ENCODE measurements at places on chromosomes 4 and X.

DNA sequence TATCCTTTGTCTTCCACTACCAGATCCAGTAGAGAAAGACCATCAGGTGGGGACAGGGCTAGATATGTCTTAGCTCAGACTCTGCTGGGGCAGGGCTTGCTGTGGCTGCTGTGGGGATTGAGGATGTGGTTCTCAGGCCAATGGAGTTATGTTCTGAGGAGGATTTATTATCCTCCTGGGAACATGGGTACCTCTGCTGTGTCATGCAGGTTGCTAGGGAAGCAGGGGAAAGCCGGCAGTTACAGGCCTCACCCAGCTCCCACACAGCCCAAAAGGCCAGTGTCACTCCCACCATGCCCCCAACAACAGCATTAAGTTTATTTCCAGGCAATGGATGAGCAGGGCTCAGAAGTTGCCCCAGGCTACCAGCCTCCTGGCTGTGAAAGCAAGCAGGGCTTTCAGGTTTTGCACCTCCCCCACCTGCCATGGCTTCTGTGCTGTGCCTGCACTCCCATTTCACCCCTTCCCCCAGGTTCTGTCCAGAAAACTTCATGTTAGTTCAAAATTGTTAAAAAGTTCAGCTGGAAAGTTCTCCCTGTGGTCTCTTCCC lies 879.9 kb downstream of the ARAP2 start:
- DNase-seq, result no peak

- no peak for DNase-seq
These were observed 130.3 kb upstream of the PDLIM3 start for GRCh38 chr4:185665655-185666054.

- no peak for DNase-seq
These were observed 125.5 kb upstream of the ARMCX2 start for GRCh38 chrX:101785142-101785541.

DNA sequence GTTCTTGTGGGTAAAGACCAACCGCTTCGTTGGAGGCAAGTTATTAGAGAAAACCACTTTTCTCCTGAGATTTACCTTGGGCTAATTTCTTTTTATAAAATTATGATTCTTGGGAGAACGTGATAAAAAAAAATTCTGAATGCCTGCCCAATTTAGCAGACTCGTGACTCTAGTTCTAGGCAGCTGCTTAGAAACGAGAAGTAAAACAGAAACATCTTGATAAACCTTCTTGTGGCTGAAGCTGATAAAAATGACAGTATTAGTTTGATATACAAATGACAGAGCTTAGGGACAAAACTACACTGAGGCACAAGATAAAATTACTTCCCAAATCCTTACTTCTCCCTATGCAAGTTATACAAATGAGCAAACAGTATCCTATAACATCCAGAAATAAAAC lies 458.9 kb upstream of the TEX13C start:
- no peak for DNase-seq

DNA sequence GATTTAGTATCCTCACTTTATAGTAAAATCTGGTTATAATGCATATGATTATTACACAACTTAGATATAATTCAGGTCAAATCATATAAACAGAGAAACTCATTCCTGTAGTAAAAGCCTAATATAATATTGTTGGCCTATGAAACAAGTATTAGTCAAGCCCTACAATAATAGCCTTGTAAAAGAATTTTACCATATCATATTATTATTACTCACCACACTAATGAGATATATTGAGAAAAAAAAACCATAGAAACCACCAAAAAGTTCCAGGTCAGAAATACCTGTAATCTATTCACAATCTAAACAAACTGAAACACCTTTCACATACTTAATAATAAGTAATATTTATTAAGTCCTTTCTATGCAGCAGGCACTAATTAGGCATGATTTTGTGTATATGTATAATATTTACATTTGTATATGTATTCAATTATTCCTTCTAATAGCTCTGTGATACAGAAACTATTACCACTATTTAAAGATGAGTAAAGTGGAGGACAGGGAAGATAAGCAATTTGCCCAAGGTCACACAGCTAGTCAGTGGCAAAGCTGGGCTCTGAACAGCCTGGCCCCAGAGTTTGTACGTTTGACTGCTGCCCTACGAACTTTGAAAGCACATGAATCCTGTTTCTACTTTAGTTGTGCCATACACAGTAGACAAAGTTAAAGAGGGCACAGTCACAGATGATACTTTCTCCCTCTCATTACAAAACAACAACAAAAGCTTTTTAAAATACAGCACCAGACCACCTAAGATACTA lies 9.0 kb downstream of the ZNF827 start:
- no peak for DNase-seq

DNA sequence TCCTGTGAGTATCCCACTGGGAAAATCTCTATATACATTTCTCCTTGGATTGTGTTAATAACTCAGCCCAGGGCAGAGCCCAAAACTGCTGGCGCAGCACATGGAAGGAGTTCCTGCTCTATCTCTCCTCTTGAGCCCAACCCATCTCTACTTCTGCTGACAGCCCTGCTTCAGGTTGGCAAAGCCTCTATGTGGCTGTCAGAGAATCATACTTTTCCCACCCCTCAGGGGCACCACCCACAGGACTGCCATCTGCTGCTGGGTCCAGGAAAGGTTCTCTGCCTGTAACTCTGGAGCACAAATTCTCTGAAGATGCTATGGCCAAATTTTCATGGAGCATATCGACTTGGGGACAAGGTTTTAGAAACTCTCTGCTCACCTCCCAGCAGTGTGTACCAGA lies 278.5 kb upstream of the EMCN start:
- DNase-seq, result no peak

DNA sequence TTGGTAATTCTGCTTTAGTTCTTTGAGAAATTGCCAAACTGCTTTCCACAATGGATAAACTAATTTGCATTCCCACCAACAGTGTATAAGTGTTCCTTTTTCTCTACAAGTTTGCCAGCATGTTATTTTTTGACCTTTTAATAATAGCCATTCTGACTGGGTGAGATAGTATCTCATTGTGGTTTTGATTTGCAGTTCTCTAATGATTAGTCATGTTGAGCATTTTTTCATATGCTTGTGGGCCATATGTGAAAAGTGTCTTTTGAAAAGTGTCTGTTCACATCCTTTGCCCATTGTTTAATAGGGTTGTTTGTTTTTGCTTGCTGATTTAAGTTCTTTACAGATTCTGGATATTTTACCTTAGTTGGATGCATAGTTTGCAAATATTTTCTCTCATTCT lies 25.9 kb downstream of the ENPEP start:
- DNase-seq, result no peak

DNA sequence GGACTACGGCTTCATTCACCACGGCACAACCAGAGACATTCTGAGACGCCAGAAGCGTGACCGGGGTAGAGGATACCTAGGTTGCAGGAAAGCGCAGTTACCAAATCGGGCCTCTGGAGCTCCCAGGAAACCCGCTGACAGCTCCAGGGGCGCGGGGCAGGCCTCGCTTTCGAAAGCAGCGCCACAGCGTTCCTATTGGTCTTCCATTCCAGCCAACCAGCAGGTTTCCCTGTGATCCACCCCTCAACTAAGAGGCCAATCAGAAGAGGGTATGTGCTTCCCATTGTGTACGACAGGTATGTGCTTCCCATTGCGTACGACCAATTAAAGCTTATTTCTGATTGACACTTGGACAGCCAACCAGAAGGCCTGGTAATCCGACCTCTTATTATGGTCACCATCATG lies 14.9 kb downstream of the SNX12 start:
- DNase-seq, result peak; percentile 9

GRCh38 chr4:43835869-43836268 lies 612.7 kb downstream of the KCTD8 start:
- no peak for DNase-seq

DNA sequence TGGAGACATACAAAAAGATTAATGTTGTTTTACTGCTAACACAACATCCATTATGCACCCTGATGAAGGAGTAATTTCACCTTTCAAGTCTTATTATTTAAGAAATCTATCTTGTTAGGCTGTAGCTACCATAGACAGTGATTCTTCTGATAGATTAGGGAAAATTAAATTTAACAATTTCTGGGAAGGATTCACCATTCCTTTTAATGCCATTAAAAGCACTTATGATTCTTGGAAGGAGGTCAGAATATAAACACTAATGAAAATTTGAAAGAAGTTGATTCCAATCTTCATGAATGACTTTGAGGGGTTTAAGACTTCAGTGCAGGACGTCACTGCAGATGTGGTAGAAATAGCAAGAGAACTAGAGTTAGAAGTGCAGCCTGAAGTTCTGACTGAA lies 69.8 kb downstream of the F11 start:
- DNase-seq, result no peak

DNA sequence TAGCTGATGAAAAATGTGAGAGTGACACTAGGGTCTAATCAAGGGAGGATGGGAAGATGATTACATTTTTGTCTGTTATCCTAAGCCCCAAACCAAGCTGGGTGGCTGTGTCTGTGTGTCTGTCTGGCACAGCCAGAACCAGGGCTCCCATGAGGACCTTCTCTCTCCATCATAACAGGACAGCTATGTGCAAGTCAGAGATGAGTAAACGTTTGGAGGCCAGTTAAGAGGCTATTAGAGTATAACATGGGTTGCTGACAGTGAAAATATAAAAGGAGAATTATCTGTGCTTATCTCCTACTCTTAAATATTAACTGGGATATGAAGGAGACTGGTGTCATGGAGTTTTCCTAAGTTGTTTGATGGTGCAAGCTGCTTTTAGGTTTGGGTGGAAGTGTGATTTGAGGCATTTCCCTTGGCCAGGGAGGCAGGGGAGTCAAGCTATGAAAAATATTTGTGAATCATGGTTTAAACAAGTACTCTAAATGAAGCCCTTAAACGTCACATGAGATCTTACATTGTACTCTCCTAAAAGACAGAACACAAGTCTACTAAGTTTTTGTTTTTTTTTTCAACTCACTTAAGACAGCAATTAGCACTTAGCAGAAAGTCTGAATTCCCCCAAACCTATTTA lies 156.2 kb downstream of the ENOX2 start:
- DNase-seq, result no peak

GRCh38 chr4:24476282-24476681 lies 108.1 kb downstream of the DHX15 start:
- no peak for DNase-seq

GRCh38 chrX:155611302-155611701 lies 1.4 kb downstream of the TMLHE start:
- DNase-seq, result no peak

DNA sequence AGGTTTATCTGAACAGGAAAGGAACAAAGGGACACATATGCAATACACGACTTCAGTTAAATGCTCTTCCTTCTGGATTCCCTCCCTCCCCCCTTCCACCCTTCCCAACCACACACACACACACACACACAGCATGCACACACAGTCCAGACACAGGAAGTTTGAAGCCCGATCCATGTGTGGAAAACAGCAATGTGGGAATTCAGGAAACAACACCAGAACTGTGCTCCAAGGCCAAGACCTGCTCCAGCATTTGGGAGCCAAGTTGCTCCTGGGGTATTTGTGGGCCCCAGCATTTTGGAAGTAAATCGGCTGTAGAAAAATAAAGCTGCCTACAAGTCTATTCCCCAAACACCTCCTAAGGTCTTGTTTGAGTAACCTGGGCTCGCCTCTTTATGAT lies 5.6 kb upstream of the AMOT start:
- DNase-seq, result no peak

- no peak for DNase-seq
These were observed 92.4 kb upstream of the SORBS2 start for GRCh38 chr4:185904381-185904780.

Measured in central memory CD4-positive, alpha-beta T cell (primary cell).